ENCODE measurements at places on chromosomes 2 and 18.
A peak's percentile ranks its signal among the peaks of the same experiment; 100 is the strongest.

- DNase-seq = no peak
Measured at GRCh38 chr2:229783108-229783721, 68.9 kb upstream of the DNER start.

DNA sequence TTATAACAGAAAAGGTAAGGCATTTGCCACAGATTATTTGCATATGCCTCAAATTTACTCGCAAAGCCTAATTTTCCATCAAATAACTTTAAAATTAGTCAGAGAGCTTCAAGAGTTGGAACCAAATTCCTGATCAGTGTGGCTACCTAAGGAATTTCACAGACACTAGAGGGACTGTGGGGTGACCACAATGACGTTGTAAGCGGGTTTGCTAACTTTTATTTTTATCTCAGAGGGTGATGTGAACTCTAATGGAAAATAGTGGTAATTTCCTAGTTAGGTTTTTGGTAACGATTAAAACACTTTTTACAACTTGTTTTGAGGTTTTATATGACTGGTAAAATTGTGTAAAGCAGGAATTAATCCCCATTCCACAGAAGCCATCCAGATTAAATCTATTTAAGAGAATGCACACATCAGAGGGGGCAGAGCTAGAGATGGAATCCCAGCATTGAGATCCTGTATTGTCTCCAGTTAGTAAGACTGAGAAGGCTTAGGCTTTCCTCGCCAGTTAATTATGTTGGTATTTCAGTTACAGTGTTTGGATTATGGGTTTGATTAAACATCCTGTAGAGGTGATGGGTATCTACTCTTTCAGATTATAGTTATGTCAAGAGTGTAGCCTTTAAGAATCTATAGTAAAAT, 129.0 kb downstream of the GPD2 start:
- DNase-seq = peak; percentile 89

GRCh38 chr2:88307817-88308216, 137.7 kb downstream of the THNSL2 start:
- no peak for DNase-seq

DNA sequence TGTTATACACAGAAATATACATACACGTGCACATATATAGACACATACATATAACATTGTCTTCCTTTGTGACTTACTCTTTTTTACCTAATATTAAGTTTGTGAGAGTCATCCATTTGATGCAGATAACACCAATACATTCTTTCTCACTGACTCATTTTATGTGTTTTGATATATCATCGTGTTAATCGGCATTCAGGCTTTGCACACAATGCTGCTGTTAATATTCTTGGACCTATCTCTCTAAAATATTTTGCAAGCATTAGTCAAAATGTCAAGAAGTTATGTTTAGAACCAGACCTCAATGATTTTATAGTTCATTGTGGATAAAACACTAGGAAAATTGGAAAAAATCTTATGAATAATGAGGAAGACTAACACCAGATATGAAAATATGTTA, 441.1 kb downstream of the LRATD1 start:
- peak; percentile 52 for DNase-seq

DNA sequence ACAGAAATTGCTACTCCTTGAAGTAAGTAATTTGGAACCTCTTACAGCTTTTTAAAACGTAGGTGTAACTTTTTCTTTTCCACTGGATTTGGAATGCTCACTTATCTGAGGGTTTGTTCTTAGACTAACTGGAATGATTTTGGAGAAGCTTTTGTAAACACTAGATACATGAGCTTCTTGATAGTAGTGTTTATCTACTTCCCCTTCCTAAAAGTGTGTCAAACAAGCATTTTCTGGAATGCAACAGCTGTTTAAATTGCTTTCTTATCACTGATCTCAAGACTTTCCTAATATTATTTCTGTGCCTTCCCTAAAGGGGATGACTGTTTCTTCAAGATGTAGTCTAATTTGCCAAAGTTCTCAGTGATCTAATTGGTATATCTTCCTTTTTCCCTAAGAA, 282.6 kb downstream of the CCDC178 start:
- no peak for DNase-seq

DNA sequence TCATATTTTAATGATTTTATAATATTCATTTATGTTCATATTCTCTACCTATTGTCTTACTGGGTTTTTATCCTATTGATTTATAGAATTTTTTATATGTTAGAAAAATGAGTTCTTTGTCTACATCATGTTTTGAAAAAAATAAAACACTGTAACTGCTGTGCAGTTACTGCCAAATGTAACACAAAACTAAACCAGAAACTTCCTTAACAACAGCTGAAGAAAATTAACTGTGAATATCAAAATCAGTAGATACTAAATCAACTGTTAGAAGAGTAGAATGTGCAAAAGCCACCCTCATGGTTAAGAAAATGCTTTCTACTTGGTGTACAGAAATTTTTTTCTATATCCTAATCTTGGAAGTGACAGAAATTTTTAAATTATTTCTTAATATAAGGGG, 69.5 kb downstream of the PTRHD1 start:
- no peak for DNase-seq

- no peak for DNase-seq
Measured at GRCh38 chr18:58896734-58897508, 32.2 kb downstream of the ZNF532 start.

DNA sequence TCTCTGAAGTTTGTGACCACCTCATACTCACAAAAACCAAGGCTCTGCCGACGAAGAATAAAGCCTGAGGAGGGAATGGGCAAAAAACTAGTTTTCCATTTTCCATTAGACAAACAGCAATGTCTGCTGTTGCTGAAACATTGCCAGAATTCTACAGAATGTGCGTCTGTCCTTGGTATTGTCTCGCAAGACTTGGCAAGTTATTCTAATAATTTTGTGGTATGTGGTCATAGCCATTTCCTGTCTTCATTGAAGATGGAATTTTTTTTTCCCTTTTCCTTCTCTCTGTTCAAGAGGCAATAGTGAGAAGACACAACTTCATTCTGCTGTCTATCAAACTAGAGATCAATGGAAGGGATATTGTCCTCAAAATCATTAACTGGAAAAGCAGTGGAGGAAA, 296.1 kb downstream of the RND3 start:
- DNase-seq = peak; percentile 74

DNA sequence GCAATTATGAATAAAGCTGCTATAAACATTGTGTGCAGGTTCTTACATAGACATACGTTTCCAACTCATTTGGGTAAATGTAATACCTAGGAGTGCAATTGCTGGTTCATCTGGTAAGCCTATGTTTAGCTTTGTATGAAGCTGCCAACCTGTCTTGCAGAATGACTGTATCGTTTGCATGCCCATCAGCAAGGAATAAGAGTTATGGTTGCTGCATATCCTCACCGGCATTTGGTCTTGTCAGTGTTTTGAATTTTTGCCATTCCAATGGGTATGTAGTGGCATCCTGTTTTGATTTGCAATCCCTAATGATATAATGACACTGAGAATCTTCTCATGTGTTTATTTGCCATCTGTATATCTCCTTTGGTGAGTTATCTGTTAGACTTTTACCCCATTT, 20.7 kb downstream of the CCDC150 start:
- DNase-seq = peak; percentile 8

GRCh38 chr18:76697441-76697901, 124.9 kb upstream of the ZNF236 start:
- DNase-seq = no peak

DNA sequence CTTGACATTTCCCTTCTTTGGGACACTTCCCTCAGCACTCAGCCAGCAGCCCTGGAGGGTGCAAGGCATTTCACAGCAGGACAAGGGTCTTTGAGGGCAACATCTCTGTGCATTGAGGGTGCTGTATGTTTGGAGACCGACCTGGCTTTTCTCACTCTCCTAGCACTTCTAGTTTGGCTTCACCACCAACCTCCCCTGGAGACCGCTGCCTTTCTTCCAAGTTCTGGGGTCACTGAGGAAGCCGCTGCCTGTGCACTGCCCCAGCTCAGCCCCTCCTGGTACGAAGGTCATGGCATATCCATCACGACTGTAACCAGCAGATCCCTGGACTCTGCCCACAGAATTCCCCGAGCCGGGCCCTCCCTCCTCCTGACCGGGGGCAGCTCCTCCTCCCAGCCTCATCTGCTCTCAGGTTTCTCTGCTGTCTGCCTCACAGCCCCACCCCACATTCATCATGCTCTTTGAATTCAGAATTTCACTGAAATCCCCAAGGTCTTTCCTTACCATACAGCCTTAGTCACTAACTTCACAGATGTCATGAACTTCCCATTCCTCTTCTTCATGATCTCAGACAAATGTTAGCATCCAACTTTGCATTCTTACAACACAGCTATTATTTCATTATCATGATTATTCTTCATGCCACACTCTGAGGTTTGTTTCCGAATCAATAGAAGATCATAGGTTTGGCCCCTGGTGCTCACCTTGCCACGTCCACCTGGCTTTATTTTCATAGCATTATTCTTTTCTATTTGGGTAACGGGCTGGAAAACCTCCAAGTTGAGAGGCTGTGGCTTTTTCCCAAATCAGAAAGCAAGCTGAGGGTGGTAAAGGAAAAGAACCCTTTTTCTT, 113.0 kb upstream of the COPS8 start:
- DNase-seq = peak; percentile 85

- DNase-seq = no peak
Measured at GRCh38 chr2:20212871-20213503, 11.9 kb downstream of the SDC1 start.

- no peak for DNase-seq
Measured at GRCh38 chr2:178273787-178274360, 79.6 kb downstream of the OSBPL6 start.

- DNase-seq = no peak
Measured at GRCh38 chr18:3489462-3489861, 39.5 kb downstream of the TGIF1 start.

- DNase-seq = no peak
Measured at GRCh38 chr2:38945911-38946310, 56.2 kb downstream of the ARHGEF33 start.

GRCh38 chr2:120733238-120733932, 2.3 kb upstream of the GLI2 start:
- DNase-seq = no peak

DNA sequence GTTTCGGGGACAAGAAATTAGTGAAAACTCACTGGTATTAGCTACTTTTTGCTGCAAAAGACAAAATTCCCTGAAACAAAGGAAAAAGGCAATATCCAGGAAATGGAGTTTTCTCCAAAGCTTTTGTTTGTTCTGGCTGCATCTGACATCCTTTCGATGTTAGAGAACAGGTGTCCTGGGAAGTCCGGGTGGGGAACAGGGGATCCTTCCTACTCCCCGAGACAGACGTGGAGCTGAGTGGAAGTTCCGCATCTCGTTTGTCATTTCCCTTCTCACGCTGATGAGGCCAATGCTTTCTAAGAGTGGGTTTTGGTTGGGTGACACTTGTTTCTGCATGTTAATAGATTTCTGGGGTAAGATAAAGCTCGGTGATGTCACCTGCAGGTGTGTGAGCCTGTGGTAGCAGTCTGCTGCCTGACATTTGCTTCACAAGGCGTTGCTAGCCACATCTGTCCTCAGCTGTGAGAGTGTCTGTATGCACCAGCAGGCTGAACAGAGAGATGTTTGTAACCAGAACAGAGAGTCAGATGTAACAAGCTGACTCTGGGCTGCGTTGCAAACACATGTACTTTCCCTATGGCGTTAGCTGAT, 125.9 kb downstream of the ACOXL start:
- DNase-seq = no peak

GRCh38 chr2:237878-238277, 26.0 kb downstream of the SH3YL1 start:
- no peak for DNase-seq

DNA sequence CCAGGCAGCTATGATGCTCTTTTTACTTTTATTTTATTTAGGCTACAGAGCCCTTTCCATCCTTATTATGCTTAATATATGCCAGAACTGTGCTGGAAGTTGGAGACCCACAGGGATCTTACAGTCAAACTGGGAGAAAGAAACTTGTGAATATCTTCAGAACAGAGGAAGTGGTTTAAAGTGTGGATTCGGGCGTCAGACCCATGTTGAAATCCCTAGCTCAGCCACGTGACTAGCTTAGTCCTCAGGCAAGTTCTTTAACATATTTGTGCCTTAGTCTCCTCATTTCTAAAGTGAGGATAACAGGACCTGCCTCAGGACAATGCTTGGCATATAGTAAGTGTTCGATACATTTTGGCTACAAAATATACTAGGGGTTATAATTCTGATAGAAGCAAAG, 59.1 kb downstream of the MAP3K20 start:
- no peak for DNase-seq

GRCh38 chr2:120759543-120760331, 24.1 kb downstream of the GLI2 start:
- no peak for DNase-seq

- no peak for DNase-seq
Measured at GRCh38 chr2:104825124-104825865, 28.6 kb upstream of the POU3F3 start.

- DNase-seq = no peak
Measured at GRCh38 chr2:127101756-127102477, 5.0 kb downstream of the BIN1 start.

DNA sequence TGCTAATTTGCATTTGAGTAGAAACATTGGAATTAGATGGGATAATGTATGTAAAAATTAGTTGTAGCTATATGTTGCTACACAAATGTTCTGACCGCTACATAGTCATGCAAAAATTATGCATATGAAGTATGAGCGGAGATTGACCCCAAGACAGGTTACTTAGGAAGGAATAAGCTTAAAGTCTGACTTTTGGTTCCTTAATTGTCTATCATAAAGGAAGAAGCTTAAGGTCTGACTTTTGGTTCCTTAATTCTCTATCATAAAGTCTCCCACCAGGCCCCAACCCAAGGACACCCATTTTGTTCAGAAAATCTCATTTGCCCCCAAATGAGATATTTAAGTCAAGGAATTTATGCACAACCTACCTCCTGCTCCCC, 106.5 kb downstream of the EVA1A start:
- DNase-seq = no peak

DNA sequence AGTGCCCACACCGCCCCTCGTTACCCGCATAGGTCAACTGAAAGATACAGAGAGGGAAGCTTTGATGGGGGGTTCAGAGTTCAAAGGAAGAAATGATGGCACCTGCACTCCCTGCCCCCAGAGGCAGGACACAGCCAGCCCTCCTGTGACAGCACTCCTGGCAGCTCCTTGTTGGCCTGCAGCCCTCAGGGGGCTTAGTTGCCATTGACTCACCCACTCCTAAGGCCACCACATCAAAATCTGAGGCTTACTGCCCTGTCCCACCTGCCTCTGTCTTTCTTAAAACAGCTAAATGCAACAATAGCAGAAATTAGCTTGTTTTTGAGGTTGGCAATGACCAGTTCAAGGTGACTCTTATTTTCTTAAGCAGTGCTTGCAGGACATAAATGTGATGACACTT, 31.6 kb upstream of the SLC35F6 start:
- DNase-seq = no peak

DNA sequence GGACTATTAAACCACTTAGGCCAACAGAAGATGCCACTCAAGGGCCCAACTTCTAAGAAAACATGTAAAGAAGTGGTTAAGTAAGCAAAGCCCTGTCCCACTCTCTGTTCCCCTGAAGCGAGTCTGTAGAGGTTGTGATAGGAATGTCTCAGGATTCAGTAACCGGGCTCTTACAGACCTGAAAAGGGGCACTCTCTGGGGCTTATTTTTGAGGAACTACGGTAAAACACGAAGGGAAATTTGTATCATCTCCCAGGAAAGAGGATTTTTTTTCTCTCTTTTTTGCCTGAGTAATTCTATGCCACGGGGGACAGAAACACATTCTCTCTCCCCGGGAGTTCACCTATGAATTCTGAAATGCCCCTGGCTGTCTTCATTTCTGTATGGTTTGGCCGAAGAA, 77.4 kb downstream of the VIT start:
- no peak for DNase-seq

All from fibroblast of skin of left biceps (primary cell).